ENCODE measurements at places on chromosomes 2 and 18. TPM values are rescaled to one million over a fixed set of nuclear protein-coding genes. Genes with fewer than 3 reads are reported as not detected.

The C2orf81 gene
- total RNA-seq, result 2.7 TPM

DNA sequence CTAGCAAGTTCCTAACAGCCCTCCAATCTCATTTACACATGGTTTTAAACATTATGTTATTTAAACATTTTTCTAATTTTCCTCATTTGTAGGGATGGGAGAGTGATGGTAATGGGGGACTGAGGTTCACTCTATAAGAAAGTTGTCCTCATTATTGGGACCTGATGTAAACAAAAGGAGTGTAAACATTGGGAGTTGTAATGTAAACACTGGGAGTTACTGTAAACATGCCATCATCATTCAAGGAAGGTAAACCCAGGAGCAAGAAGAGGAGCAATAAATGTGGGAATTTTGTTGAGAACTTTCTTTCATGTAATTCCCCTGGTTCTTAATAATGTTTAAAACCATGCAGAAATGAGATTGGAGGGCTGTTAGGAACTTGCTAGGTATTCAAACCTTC lies 17.8 kb downstream of the RFTN2 start:
- no peak for DNase-seq

GRCh38 chr18:55462652-55463051 lies 125.3 kb downstream of the TCF4 start:
- DNase-seq, result no peak

The LYG1 gene
- 0.97 TPM for total RNA-seq

GRCh38 chr18:72726201-72726600 lies 141.6 kb downstream of the NETO1 start:
- DNase-seq, result no peak

The CHRNG gene
- total RNA-seq, result not detected

GRCh38 chr2:188078534-188078933 lies 213.1 kb upstream of the GULP1 start:
- no peak for DNase-seq

- DNase-seq, result no peak
These were observed 333.9 kb downstream of the PDE11A start for GRCh38 chr2:177738461-177739235.

DNA sequence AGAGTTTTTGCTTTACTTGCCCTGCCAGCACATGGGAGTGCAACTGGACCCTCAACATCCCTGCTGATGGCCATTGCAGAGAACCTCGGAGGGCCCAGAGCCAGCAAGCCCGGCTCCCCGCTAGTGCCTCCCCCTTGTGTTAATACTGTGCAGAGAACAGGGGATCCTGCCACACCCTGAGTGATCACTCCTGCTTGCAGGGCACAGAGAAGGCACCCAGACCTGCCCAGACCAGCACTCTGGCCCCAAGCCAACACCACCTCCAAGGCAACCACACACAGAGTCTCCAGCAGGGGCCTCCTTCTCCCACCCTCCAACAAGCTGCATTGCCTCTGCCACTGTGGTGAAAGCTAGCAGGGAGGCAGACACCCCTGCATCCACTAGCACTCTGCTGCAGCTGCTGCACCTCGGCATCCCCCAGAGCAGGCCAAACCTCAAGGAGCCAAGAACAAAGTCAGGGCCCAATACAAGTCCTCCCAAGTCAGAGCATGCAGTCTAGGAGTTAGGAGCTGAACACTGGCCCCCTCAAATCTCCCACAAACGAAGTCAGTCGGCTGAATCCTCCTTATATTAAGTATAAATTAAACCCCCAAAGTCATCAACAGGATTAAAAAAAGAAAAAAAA lies 157.7 kb downstream of the CCDC178 start:
- peak; percentile 76 for DNase-seq

The CROCC2 gene
- not detected for total RNA-seq

DNA sequence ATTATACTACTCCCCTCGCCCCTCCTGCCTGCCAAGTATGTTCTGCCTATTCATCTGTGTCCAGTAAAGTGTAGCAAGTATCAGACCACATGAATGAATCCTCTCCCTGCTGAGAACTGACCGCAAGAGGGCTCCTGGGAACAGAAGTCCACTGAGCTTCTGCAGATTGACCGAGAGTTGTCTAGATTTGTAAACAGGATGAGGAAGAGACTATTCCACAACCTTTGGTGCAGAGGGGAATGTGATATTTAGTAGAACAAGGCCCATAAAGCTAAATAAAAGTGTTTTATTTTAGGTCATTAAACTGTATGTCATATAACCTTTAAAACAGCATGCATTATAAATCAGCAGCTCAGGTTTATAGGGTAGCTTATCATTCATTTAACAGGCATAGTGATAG lies 377.0 kb downstream of the DCC start:
- no peak for DNase-seq

DNA sequence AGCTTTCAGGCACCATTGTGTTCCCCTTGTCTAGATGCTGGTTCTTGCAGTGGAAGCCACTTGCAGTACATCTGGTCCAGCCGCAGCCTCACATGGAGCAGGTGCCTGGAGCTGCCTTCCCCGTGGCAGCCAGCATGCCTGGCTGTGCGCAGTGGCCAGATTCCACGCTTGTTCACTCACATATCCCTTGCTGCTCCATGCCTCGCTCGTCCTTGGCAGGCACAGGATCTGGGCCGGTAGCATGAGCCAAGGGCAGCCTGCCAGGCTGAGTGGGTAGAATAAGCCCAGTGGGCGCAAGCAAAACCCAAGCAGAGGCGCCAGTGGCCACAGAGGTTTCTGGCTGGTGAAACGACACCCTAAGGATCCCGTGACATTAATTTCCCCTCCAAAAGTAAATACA lies 20.6 kb downstream of the TMX3 start:
- no peak for DNase-seq

The MPP4 gene
- 0.38 TPM for total RNA-seq

DNA sequence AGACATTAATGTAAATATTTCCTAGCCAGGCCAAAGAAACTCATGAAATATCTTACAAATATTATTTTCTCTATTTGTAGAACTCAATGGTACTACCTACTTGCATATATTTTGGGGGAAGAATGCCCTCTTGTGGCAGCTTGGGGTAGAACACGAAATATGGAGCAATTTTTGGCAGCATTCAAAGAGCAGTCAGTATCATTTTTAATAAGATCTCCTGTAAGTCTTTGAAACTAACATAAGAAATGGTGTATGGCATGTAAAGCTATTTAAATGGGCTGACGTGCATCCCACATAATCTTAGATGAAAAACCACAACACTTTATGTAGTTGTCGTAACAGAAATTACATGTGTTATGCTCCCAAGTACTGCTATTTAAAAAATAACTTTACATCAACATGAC lies 62.3 kb upstream of the CCDC195 start:
- DNase-seq, result no peak

The NEU2 gene
- total RNA-seq, result not detected

The CPO gene
- 0.32 TPM for total RNA-seq

GRCh38 chr2:234716271-234716670 lies 219.4 kb upstream of the ARL4C start:
- DNase-seq, result no peak

DNA sequence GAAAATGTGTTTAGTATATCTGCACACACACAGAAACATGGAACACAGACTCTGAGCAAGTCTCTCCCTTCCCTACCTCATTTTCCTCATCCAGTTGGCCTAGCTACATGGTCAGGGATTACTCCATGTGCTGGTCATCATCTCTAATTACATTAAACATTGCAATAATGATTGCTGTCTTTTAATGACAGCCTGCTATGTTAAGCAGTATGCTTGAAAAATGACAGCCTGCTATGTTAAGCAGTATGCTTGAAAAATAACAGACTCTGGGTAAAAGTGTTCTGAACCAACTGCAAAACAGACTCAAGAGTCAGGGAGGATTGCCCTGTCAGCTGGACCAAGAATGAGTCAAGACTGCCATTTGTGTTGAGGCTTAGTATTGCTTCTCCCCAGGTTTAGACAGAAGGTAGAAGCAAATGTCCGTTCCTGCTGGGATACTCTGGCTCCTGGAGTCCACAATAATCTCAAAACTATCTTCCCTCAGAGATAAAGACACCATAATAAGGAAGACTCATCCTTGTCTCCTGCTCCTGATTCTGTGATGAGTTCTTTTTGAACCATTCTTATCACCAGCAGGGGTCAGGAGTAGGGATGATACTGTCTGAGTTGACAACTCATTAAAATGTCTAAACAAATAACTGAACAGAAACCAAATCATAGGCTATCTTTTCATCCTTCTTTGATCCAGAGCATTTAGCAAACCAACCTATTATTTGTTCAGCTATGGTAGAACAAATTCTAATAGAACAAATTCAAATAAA lies 57.7 kb downstream of the CCDC93 start:
- DNase-seq, result no peak

The IWS1 gene
- total RNA-seq, result 31.0 TPM

The REG3A gene
- not detected for total RNA-seq

GRCh38 chr18:26003817-26004216 lies 86.6 kb downstream of the SS18 start:
- no peak for DNase-seq

- no peak for DNase-seq
These were observed 9.9 kb downstream of the C1D start for GRCh38 chr2:68052717-68053422.

The MARCO gene
- total RNA-seq, result 78.2 TPM

The FBXO36 gene
- total RNA-seq, result 2.2 TPM

GRCh38 chr18:31487246-31488015 lies 10.5 kb upstream of the DSG2 start:
- no peak for DNase-seq

GRCh38 chr2:176079831-176080539 lies 3.8 kb downstream of the EVX2 start:
- no peak for DNase-seq

DNA sequence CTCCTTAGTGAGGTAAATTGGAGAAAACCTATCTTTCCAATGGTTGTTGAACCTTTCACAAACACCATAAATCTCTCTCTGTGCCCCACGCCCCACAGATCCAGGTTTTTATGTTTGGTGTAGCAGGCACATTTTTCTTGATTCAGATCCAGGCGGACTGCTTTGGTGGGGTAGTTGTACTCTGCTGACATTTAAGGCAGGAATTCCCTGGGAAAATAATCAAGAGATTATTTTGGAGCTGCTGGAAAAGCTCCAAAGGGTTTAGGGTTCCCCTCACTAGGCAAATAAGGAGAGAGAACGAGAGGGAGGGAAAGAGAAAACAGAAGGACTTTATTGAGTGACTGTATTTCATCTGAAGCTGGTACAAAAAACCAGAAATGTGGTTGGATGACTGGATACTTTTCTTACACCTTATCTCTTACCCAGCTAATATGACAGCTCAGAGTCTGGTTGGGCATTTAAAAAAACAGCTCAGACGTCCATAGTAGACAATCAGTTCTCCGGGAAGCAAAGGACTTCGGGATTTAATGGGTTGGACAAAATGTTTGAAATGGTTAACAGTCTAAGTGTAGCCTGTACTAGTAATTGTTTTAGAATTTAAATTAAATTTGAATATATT lies 3.6 kb upstream of the AQP4 start:
- DNase-seq, result no peak

The PSMA8 gene
- total RNA-seq, result not detected

DNA sequence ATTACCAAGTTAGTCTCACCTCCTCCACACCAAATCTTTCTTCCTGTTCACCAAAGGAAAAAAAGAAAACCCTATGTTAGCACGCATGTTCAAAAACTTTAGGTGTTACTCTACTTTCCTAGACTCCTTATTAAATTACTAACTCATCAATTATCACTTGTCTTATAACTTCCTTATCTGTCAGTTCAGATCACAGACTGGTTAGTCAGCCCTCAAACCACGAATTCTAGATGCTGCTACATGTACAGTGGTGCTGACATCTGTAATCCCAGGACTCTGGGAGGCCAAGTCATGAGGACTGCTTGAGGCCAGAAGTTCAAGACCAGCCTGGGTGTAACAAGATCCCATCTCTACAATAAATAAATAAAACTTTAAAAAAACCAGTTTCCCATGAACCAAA lies 3.5 kb downstream of the YWHAQ start:
- DNase-seq, result no peak

GRCh38 chr2:97751752-97752151 lies 38.4 kb downstream of the ZAP70 start:
- peak; percentile 20 for DNase-seq

DNA sequence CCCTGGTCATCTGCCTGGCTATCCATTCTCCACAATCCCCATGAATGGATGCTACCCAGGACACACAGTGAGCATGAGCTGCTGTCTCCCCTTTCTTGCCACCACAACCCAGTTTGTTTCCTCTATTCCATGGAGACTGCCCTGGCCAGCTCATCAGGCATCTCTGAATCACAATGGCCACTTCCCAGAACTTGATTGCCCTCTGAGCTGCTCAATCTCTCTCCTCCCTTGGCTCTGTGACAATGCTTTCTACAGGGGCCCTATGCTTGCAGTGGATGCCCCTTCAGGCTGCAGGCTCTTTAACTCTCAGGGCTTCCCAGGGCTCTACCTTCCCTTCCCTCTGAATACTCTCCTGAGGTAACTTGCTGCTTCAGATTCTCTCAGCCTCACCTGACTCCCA lies 14.4 kb upstream of the SLC4A5 start:
- no peak for DNase-seq

GRCh38 chr2:113245276-113245711 lies 33.4 kb downstream of the PAX8 start:
- DNase-seq, result no peak
